ENCODE measurements at places on chromosomes 2 and 18.

DNA sequence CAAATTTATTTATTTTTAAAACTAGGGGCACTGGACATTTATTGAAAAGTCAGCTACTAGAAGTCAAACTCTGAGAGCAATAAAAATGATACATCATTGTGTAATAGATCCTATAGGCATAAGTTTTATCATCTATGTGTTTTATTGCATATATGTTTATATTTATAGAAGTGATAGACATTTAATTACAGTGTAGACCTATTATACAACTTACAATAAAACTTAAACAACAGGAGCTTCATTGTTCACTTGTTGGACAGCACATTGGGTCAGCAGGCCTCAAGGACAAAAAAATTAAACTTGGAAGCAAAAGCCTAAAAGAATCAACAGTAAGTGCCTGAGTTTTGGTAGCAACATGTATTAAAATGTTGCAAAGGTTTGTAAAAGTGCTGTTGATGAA is 15.0 kb upstream of the ACTR2 start:
- DNase-seq: no peak

GRCh38 chr2:232667989-232668583 is 29.0 kb upstream of the GIGYF2 start:
- peak; percentile 72 for DNase-seq

- DNase-seq: no peak
Observed at GRCh38 chr2:12498704-12499103, 218.0 kb upstream of the TRIB2 start.

GRCh38 chr18:13178197-13178596 is 40.4 kb upstream of the LDLRAD4 start:
- no peak for DNase-seq

- DNase-seq: no peak
Observed at GRCh38 chr2:229611360-229611759, 103.0 kb downstream of the DNER start.

GRCh38 chr18:58579561-58580047 is 49.3 kb downstream of the ALPK2 start:
- DNase-seq: no peak

GRCh38 chr18:9706081-9706935 is 1.8 kb upstream of the RAB31 start:
- no peak for DNase-seq

DNA sequence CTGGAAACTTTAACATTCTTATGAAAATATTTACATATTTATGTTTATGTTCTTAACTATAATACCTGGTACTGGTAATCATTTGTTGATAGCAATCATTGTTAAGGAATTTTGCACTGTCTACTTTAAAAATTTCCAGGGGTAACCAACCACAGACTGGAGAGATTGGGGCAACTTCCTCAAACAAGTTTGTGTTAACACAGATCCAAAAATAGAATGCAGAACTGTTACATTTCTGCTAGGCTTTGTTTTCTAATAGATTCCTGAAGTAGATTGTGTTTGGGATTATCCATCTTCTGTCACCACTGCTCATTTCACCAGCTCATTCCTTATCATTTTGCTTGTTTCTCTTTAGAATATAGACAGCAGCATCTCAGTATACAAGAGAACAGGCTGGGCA is 23.7 kb downstream of the RNF125 start:
- no peak for DNase-seq

DNA sequence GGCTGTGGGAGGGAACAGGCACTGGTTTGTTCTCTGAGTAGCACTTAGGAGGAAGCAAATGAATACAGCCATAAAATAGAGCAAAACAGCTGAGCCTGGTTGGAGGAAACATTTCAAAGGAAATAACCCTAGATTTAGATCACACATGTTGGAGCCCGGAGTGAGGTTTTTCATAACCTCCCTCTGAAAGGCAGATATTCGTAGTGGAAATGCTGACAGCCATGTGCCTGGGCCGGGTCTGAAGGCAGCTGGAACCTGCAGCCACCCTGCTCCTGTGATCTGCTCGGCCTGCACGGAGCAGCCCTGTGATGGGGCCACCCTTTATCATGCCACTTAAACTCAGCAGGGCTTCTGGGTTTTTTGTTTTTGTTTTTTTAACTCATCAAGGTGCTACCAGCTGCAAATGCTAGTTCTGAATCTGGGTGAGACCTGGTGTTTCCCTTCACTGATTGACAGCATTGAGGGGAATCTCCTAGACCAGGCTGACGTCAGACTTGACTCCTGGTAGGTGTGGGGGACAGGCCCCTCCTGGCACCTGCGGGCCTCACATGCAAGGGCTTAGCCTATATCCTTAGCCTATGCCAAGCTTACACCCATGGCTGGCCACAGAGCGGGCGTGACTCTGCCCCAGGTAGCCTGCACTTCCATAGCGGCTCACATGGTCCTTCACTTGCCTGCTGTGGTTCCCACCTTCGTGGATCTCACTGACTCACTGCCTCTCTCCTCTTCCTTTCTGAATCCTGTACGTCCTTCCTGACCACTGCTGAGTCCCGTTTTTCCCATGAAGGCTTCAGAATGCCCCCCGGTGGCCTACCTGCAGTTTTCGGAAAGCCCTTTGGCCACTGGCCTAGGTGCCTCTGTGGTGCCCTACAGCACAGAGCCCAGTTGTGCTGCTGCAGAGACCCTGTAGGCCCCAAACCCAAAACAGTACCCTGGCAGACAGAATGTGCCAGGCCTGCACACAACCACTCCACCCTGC is 217.3 kb downstream of the SEPTIN10 start:
- DNase-seq: no peak

- DNase-seq: no peak
Observed at GRCh38 chr2:53865264-53865663, 5.5 kb upstream of the GPR75 start.

- DNase-seq: no peak
Observed at GRCh38 chr2:164766216-164766953, 75.2 kb downstream of the COBLL1 start.

- DNase-seq: no peak
Observed at GRCh38 chr2:36355151-36355889, at the start of gene CRIM1. CRIM1 (plus strand) TSS chr2:36355778; CDS start chr2:36356293, 515 bp downstream.

- DNase-seq: no peak
Observed at GRCh38 chr2:112623913-112624777, 21.6 kb upstream of the SLC20A1 start.

GRCh38 chr2:176096243-176096985 is 3.2 kb upstream of the HOXD12 start:
- DNase-seq: no peak

- no peak for DNase-seq
Observed at GRCh38 chr2:7601990-7602389, 684.8 kb downstream of the RNF144A start.

DNA sequence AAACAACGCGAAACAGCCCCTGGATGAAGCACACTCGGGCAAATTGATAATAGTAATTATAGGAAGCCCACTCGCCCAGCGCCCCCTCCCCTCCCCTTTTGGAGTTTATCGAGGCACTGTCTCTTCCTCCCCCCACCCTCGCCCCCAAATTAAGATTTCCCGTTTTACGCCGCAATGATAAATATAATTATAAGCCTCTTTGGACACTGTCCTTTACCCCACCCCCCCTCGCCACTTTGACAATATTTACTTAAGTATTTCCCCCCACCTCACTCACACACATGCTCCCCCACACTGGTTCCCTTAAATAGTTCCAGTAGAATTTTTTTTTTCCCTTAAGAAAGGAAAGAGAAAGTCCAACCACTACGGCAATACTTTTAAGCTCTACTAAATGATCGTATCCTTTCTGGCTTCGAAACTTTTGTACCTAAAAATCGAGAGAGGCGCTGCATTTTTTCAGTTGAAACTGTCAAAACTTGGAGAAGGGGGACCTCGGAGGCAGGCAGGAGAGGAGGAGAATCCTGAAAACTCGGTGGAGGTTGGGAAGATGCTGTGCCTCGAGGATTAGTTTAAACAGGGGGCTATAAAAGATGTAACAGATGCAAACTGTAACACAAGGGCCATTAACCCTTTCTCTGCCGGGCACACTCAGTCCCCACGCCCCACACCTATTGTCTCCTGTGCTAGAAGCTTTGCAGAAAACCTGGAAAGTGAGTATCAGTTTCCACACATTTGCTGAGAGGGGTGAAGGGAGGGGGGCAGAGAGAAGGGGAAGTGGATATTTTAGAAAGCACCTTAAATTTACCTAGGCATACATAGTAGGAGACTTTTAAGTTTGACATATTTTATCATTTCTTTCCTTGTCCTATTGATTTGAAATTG is 1.8 kb downstream of the ZEB2 start:
- DNase-seq: no peak

DNA sequence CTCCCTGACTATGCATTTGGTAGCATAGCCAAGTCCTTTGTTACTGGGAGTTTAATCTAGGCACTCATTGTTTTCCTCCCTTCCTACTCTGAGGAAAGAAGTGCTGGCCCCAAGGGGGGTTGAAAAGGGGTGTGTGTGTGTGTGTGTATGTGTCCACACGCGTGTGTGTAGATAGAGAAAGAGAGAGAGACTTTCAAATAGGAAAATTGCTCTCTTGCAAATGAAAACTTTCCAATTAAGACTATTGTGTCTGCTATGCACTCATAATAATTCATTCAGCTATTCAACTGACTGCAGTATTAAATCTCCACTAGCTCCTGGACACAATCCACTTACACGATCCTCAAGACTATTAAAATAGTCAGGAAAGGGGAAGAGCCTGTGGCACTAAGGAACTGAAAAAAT is 92.9 kb upstream of the CSRNP3 start:
- DNase-seq: no peak

GRCh38 chr2:204673877-204674276 is 128.6 kb downstream of the PARD3B start:
- DNase-seq: no peak

DNA sequence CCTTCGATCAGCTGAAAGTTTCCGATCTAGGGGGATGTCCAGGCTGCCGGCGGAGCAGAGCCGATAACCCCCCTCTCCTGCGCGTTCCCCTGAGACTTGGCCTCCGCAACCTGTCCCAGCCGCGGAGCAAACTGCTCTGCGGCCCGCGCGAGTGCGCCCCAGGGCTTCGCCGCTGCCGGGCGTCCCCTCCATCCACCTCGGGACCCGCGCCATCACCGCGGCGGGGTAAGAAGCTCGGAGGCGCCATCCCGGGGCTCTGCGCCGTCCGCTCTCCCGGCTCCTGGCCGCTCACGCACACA is 990 bp upstream of the GDF7 start:
- no peak for DNase-seq

DNA sequence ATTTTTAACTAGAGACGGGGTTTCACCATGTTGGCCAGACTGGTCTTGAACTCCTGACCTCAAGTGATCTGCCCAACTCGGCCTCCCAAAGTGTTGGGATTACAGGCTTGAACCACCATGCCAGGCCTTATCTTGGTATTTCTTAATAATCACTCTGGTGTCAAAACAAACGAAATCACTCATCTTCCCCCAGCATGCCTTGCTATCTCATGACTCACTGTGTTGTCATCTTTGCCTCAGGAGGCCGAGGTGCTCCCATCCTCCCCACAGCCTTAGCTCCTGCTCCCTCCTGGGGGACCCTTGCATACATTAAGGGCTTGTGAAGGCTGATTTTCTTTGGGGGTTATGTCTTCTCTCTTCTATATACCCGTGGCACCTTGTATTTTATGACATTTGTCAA is 250.1 kb upstream of the DPP10 start:
- DNase-seq: no peak

GRCh38 chr18:59140302-59140885 is 710 bp downstream of the SEC11C start:
- no peak for DNase-seq

- no peak for DNase-seq
Observed at GRCh38 chr18:30929065-30929464, 113.5 kb downstream of the DSC3 start.

- no peak for DNase-seq
Observed at GRCh38 chr2:133063775-133064174, 393.8 kb upstream of the LYPD1 start.

DNA sequence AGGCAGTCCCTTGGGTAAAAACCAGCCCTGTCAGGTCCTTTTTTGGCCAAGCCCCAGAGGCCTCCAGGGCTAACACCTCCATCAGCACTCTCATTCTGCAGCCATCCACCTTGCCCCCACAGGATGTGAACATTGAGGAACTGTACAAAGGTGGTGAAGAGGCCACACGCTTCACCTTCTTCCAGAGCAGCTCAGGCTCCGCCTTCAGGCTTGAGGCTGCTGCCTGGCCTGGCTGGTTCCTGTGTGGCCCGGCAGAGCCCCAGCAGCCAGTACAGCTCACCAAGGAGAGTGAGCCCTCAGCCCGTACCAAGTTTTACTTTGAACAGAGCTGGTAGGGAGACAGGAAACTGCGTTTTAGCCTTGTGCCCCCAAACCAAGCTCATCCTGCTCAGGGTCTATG is 7.3 kb downstream of the IL1F10 start:
- no peak for DNase-seq

- no peak for DNase-seq
Observed at GRCh38 chr18:58692422-58693185, 21.3 kb downstream of the MALT1 start.

- DNase-seq: no peak
Observed at GRCh38 chr18:77393519-77393918, 143.9 kb downstream of the GALR1 start.

DNA sequence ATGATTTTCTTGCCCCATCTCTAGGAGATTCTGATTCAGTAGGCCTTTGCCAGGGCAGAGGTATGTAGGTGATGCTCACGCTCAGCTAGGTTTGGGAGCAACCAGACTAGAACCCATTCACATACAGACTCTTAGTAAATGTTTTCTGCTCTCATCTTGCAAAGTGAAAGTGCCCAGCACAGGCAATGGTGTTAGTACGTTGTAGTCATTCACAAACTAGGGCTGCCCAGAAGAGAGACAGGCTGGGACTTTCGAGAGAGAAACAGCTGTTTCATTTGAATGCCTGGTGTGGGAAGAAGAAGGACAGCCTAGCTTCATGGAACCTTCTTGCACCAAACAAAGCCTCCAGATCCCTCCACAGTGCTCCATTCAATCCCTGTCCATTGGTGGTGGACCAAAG is 19.4 kb downstream of the DDX18 start:
- no peak for DNase-seq

DNA sequence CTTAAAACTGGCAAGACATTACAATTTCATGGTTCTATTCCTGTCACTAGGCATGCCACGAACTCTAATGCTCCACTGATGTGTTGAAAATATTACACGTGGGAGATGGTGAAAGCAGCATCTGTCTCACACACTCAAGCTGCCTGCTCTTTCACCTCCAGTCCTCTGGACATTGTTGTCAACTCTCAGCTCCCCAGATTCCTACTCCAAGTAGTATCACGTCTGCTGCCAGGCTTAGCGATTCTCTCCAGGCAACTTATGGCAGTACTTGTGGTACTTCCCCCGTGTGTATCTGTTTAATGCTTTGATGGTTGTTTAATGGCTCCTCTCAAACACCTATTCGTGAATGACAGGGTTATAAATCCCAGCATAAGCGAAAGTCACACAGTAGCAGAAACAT is 103.8 kb downstream of the TMEFF2 start:
- DNase-seq: no peak

DNA sequence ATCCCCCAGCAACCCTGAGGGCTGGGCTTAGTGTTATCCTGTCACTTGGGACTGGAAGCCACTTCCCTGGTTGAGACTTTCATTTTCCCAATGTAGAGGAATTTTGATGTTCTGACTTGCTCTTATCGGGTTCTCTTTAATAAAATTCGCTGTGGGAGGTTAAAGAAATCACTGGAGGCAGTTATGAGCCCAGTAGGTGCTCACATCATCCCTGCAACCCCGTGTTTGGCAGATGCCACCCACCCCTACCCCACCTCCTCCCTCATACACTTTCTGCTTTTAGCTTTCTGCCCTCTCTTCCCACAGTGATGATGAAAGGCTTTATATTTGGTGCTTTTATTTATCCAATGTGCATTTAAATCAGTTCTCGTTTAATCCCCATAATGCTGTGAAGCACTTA is 106.6 kb downstream of the MAPK4 start:
- DNase-seq: no peak

- no peak for DNase-seq
Observed at GRCh38 chr2:183937220-183937619, 661.1 kb upstream of the ZNF804A start.

- DNase-seq: no peak
Observed at GRCh38 chr2:164151522-164151921, 415.7 kb upstream of the FIGN start.

Data from NCI-H2081 treated with DMSO at 0.1 percent for 48 hours (cell line).